ENCODE measurements at places on chromosomes 11 and 22.

DNA sequence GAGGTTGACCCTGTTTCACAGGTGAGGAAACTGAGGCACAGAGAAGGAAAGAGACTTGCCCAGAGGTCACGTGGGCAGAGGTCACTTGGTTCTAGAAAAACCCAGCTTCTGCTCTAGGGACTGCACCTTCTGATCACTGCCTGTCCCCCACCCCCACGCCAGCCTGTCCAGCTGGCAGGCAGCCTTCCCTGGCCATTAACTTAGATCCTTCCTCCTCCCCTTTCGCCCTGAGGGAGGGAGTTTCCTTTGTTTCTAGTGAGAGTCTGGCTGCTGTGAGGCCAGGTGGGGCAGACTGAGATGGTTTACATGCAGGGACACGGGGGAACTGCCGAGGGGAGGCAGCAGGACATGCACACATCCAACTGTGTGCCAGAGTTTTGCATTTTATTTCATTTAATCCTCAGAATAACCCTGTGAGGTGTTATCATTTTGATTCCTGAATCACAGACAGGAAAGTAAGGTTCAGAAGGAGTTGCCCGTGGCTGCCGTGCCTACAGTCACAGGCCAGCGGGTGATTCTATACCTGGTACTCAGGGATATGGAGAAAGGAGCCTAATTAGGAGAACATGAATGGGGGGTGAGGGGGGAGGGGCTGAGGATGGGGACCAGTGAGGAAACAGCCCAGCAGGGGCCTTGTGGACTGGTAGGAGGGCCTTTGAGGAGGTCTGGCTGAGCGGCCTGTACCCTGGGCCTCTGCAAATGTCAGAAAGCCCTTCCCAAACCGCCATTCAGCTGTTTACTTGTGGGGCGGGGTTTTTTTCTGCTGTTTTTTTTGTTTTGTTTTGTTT, 3.4 kb downstream of the FAM83F start:
- DNase-seq = no peak

DNA sequence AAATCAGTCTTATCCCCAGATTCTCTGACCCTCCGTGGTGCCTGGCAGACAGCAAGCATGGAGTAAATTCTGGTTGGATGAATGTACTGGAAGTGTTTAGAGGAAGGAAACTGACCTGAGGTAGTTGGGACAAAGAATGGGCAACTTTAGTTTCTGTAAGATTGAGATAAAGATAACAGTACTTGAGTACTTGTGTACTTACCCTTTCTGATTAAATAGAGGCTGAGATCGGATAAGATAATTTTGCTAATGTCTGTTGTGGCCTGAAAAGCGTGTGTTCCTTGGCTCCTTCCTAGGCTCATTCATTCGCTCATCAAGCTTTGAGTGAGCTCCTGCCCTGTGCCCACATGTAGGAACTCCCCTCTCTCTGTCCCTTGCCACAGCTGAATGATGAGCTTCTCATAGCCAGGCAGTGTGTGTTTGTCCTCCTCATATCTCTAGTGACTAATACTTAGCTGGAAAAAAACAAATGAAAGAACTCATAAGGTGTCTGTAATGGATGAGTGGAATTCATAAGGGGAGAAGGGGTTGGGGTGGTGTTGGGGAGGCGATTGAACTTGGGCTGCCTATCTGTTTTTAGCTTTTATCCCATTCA, 118.1 kb downstream of the DBX1 start:
- DNase-seq = no peak

DNA sequence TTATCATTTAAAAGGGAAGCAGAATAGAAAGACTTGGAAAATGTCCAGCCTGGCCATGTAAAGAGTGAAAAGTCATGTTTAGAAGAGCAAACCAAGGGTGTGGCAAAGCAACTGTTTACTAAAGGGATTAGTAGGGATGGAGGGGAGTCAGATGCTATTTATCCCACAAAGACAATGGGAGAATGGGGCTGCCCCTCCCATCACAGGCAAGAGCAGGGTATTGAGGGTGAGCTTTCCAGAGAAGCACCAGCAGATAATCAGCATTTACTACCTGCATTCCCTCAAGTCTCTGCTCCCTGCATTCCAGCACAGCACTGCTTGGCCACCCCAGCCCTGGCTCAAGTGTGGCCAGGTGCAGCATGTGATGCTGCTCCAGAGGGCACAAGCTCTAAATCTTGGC, 18.5 kb upstream of the QSER1 start:
- no peak for DNase-seq

DNA sequence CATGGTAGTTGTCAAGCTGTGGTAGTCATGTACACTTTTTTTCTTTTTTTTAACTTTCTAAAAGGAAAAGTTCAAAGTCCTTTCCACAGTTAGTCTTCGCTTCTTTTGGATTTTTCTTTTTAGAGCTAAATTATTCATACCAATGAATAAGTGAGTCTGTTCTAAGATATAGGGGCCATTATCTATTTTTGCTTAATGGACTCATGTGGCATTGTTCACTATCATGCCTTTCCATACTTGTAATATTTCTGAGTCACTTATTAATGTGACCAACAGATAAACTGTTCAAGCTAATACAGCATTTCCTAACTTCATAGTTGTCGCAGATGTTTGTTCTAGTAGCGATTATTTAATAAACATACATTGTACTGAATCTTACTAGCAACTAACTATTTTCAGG, 8.0 kb upstream of the B3GNT6 start:
- no peak for DNase-seq

- DNase-seq = no peak
Measured at GRCh38 chr11:3121416-3121815, 43.7 kb downstream of the OSBPL5 start.
